ENCODE measurements at places on chromosomes 13 and 19.

- DNase-seq = no peak
These were observed 3.3 kb upstream of the ALOX5AP start for GRCh38 chr13:30732046-30732390.

GRCh38 chr13:99275093-99275469 lies 16.9 kb upstream of the GPR18 start:
- DNase-seq = no peak

DNA sequence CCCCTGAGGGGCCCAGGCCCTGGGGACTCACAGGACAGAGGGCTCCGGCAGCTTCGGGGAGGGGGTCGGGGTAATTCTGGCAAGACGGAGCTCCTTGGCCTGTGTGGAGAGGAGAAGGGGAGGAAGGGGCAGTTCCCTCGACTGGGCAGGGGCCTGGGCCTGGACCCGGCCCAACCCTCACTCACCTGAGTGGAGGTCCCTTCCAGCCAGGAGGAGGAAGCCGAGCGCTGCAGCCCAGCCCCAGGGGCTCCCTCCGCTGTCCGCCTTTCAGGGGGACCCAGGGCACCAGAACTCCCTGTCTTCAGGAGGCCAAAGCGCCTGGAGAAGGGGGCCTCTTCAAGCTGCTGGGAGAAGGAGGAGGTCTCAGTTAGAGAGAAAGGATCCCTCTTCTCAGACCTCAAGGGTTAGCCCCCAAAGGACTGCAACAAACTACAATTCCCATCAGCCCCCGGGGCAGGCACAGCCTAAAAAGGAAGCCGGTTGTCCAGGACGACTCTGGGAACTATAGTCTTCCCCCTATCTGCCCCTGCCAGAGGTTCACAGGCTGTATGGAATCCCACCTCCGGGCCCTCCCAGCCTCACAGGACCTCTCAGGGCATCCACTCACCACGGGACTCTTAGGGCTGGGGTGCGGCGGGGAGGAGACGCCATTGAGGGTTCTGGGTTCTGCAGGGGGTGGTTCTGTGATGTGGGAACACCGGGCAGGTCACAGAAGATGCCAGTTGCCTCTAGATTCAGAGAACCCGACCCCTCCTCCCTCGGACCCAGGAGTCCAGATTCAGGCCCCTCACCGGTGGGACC lies 19.8 kb downstream of the EPS8L1 start:
- DNase-seq = peak; percentile 61

DNA sequence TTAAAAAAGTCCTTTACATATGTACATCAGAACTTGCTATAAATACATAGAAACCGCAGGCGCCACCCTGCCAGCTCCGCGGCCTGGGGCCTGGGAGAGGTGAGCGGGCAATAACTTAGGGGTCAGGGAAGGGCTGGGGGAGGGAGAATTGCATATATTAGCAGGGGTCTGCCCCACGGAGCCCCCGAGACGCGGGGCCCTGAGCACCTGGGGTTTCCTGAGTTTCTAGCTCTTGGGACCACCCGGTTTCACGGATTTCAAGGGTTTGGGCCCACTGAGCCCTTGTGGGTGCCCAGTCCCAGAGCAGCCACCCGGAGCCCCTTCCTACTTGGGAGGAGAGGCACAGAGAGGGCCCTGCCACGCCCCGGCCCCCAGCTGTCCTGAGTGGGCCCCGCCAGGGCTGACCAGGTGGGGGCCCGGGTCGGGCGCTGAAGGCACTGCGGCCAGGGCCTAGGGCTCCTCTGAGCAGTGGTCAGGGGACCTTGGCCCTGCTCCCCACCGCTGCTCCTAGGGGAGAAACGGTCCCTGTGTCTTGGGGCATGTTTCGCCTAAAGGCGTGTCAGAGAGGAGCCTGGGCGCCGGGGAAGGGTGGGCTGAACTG lies 4.0 kb downstream of the GPX4 start:
- no peak for DNase-seq

GRCh38 chr13:23321535-23322241 lies 111.8 kb downstream of the SACS start:
- DNase-seq = no peak

DNA sequence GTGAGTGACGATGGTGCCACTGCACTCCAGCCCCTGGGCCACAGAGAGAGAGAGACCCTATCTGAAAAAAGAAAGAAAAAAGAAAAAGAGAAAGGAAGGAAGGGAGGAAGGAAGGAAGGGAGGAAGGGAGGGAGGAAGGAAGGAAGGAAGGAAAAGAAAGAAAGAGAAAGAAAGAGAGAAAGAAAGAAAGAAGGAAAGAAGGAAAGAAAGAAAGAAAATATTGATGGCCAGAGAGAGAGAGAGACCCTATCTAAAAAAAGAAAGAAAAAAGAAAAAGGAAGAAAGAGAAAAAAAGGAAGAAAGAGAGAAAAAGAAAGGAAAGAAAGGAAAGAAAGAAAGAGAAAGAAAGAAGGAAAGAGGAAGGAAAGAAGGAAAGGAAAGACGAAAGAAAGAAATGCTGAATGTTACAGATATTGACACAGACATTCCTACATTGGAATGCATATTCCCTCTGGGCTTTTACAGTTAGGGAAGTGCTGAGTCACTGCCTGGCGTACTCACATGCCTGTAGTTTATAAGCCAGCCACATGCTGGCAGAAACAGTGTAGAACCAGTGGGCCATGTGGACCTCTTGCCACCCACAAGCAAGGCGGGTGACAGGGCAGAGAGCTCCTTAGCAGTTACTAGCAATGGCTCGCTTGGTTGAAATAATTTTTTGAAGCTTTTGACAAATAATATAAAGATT lies 34.6 kb upstream of the SLC46A3 start:
- peak; percentile 79 for DNase-seq

DNA sequence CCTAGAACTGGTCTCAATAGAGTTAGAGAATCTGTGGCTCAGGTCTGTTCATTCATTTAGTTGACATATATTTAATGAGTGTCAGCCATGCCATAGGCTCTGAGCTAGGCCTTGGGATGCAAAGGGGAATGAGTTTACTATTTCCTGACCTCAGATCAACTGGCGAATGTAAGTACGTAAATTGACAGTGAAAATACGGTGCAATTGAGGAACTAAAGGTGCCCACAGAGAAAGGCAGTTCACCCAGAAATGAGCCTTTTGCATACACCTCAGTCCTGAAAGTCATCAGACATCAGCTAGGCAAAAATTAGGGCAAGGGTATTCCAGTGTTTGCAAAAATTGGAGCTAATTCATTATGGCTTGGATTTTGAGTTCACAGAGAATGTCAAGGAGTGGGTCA lies 20.6 kb upstream of the UPF3A start:
- no peak for DNase-seq

DNA sequence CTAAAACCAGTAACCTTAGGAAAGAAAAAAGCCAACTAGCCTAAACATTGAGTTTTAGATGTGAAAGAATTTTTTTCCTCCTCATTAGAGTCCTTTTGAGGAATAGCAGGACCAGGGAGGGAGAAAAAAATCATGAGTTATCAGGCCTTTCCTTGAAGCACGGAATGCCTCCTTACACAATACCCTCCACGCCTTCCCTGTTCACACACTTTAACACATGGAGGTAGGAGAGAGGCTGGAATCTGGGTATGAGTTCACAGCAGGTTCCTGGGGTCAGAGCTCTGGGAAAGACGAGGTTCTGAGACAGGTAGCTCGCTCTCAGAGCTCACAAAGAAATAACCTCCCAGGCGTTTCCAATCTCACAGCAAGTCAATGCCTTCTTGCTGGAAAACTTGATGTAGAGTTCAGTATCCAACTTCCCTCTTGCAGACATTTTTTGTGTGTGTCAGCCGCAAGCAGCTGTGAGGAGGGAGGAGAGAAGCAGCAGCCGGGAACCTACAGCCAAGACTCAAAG lies 716 bp downstream of the ZNF573 start:
- DNase-seq = no peak

- no peak for DNase-seq
These were observed 432.6 kb downstream of the ZNF536 start for GRCh38 chr19:30804751-30805150.

DNA sequence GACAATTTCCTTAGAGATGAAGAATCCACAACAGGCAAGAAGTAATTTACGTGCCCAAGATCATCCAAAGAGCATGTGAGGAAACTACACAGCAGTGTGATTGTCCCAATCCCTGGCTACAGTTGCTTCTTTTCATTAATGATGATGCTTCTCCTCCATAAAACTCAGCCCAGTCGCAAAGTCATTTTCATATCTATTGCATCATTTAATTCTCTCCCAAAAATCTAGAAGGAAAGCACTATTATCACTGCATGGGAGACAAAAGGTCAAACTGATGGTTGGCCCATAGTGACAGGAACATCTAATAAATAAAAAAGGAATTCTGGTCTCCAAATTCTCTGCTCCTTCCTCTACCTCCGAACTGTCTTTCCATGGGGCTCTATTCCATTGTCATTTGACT lies 103.5 kb upstream of the SERP2 start:
- DNase-seq = no peak

DNA sequence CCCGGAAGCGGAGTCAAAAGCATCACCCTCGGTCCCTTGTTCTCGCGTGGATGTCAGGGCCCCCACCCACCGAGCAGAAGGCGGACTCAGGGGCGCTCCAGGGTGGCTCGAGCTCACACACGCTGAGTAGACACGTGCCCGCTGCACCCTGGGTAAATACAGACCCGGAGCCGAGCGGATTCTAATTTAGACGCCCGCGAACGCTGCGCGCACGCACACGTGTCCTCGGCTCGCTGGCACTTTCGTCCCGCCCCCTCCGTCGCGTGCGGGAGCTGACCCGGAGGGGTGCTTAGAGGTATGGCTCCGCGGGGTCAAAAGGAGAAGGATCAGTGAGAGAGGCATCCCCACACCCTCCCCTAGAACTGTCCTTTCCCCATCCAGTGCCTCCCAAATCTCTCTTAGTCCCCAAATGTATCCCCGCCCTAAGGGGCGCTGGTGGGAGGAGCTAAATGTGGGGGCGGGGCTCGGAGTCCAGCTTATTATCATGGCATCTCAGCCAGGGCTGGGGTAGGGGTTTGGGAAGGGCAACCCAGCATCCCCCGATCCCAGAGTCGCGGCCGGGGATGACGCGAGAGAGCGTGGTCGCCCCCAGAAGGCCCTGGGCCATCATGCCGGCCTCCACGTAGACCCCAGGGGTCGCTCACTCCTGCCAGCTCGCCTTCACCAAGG lies 451 bp upstream of the ICAM5 start:
- DNase-seq = peak; percentile 85

Data from H9 (cell line).